ENCODE measurements at places on chromosomes 2 and 18. TPM values are rescaled to one million over a fixed set of nuclear protein-coding genes. Genes with fewer than 3 reads are reported as not detected.

DNA sequence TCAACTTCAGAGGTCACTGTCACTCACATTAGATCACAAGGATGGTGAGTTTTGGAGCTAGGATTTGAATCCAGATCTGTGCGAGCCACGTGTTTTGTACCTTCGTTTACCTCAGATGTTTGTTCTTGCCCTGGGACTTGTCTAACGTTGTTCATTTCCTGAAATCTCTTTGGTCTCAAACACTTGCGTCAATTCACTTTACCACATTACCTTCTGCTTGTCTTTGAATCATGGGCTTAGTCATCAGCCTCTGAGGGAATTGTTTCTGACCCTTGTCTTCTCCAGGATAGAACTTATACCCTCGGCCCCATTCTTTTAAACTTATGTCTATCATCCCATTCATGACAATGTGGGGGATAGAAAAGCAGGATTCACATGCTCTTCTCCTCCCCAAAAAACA is 282.7 kb downstream of the DCDC2C start:
- no peak for DNase-seq

GRCh38 chr2:118348380-118349034 is 260.2 kb downstream of the INSIG2 start:
- DNase-seq: no peak

- DNase-seq: no peak
Observed at GRCh38 chr18:75324686-75325257, 102.7 kb downstream of the SMIM21 start.

- DNase-seq: no peak
Observed at GRCh38 chr2:17615728-17616351, 75.3 kb downstream of the VSNL1 start.

SULT1C4 gene
- total RNA-seq: 36.7 TPM

IL1B gene
- 1.7 TPM for total RNA-seq

SH3RF3 gene
- 4.8 TPM for total RNA-seq

CCDC74B gene
- 17.6 TPM for total RNA-seq

LRRC30 gene
- not detected for total RNA-seq
